ENCODE measurements at places on chromosomes 2 and 18. TPM values are rescaled to one million over a fixed set of nuclear protein-coding genes. Genes with fewer than 3 reads are reported as not detected.

GRCh38 chr18:50806208-50806616 lies 13.6 kb downstream of the MRO start:
- no peak for DNase-seq

DSEL gene
- 0.10 TPM for total RNA-seq

GRCh38 chr2:149595056-149595963 lies 7.7 kb upstream of the MMADHC start:
- no peak for DNase-seq

GRCh38 chr2:64698668-64699444 lies 45.1 kb upstream of the SERTAD2 start:
- no peak for DNase-seq

GRCh38 chr2:140498360-140498759 lies 1632.5 kb downstream of the LRP1B start:
- DNase-seq: no peak

DSC3 gene
- total RNA-seq: not detected

CELF4 gene
- not detected for total RNA-seq

- DNase-seq: no peak
These were observed 29.9 kb downstream of the MTCL1 start for GRCh38 chr18:8735274-8735673.

- no peak for DNase-seq
These were observed 206.4 kb upstream of the ID2 start for GRCh38 chr2:8475349-8476031.

CDH2 gene
- total RNA-seq: not detected

DNA sequence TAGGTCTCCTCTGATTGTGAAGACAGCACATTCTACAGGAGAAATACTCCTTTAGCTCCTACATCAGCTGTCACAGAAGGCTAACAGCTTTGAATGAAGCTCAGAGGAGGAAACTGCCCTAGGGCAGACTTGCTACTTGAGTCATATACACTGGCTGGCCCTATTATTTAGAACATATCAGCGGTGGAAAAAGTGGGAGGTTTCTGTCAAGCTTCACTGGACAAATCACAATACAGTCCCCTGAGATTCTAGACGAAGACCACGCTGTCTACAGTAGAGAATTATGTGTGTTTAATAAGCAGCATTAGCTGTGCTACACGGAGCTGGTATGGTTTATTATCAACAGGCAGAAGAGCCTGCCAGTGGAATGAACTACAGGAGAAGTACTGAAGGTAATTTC lies 230.9 kb upstream of the FSIP2 start:
- DNase-seq: no peak

CCDC85A gene
- total RNA-seq: not detected

DNA sequence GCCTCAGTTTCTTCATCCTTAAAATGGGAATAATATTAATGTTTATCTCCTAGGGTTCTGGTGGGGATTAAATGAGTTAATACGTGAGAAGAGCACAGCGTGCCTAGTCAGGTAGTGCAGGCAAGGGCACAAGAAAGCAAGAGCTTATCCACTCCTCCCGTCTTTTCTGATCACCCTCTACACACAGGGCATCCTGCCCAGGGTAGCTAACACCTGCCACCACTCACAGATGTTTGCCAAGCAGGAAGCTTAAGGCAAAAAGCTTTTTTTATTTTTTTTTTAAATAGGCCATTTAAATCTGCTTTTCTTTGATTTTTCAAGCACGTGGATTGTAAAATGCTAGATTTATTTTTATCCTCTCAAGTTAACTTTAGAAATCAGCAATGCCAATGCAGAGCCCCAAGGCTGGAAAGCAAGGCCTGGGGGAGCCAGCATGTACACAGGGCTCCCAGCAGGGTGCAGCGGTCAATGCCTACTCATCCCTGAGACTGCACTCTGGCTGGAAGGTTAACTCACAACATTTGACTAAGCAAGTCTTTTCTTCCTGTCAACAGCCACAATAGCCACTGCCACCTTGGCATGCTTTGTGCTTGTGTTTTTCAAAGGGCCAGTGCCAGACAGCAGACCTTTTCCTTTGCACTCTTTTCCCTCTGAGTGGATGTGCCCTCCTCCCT lies 86.5 kb upstream of the ACAA2 start:
- no peak for DNase-seq

REG3G gene
- total RNA-seq: not detected

PSD4 gene
- total RNA-seq: 161 TPM

- DNase-seq: no peak
These were observed 543.2 kb downstream of the DCDC2C start for GRCh38 chr2:4246364-4247131.

GRCh38 chr2:112867701-112868631 lies 31.4 kb upstream of the IL1B start:
- no peak for DNase-seq

- DNase-seq: no peak
These were observed 331.5 kb upstream of the LRP1B start for GRCh38 chr2:142462306-142462705.

DNA sequence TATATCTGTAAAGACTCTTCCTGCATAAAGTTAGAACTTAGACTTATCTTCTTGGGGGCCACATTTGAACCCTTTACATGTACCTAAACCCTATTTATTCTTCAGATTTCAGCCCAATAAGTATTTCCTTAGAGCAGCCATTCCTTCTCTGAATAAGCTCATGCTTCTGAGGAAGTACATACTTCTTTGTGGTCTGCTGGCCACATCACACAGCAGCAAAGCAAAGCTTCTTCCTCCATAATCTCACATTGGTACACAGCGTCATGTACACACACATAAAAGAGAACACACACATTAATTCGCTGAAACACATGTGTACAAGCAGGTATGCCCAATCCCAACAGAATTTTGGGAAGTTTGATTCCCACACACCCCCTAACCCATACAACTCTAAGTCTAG lies 331.0 kb downstream of the CDH2 start:
- DNase-seq: no peak
